Naive thymus-derived CD8-positive, alpha-beta T cell (primary cell): ENCODE measurements at places on chromosomes 7 and 10.

DNA sequence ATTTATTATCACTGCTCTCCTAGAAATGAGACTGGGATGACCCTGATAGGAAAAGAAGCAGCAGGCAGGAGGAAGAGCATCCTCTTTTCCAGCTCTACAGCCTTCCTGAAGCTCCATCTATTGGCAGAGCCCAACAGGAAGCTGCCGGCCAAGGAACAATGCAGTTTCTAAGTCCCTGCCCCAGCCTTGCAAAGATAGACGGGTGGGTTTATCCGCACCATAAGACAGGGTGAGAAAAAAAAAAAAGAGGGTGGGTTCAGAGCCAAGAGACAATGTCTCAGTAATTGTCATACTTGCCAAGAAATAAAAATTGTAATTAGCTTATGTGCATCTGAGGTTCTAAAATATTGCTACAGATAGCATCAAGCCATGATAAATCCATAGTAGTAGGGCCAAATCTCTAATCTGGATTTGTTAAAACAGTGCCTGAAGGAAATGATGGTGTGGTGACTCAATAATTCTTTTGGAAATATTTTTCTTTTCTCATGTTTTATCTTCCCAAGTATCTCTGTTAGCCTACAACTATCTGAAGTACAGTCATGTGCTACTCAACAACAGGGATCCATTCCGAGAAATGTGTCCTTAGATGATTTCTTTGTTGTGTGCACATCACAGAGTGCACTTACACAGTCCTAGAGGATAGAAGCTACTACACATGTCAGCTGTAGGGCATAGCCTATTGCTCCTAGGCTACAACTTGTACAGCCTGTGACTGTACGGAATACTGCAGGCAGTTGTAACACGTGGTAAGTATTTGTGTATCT is 242.9 kb upstream of the CXCL12 start:
- no peak for DNase-seq

- no peak for DNase-seq
These were observed 189.4 kb downstream of the FANK1 start for GRCh38 chr10:126085806-126086205.

GRCh38 chr7:154903083-154903731 is 99.7 kb downstream of the PAXIP1 start:
- no peak for DNase-seq

GRCh38 chr7:71905821-71906220 is 506.3 kb downstream of the CALN1 start:
- no peak for DNase-seq

DNA sequence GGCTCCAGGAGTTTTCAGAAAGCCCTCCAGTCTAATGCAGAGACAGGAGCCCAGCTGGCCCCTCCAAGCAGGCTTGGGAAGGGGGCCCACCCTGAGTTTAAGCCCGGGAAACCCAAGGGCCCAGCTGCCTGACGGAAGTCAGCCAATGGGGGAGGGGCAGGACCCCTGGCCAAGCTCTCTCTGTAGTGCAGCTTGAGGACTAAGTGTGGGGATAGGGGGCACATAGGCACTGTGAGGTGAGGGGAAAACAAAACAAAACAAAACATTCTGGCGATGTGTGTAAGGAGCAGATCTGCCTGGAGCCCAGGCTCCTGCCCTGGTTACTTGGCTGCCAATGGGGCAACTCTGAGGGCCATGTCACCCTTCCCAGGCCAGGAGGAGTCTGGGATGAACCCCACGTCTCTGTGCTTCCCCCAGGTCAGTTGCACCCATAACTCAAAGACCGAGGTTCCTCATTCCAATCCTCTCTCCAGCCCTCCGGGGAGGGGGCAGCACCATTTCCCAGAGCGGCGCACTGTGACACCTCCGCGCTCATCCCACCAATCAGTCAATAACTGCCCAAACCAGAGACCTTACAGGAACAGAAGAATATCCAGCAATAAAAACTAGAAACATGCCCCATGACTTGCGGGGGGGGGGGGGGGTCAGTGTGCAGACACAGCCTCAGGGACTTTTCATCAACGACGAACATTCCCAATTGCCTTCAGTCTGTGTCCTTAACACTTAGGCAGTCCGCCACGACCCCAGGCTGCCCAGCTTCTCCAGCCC is 1.7 kb downstream of the CXCL12 start:
- DNase-seq: no peak

DNA sequence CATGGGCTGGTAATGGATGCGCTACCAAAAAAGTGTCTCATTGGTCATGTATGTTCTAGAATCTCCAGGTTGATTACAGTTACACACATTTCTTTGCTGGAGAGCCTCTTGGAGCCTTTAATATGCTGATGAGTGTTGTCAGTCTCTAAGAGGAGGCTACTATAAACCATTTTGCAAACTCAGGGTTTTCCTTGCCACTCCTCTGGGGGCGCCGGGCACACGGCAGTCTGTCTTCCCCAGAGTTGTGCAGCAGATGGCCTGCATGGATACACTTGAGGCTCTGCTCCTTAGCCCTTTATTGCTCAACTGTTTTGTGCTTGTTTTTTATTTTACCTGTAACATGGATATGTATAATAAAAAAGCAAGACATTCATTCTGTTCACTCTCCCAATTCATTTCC is 196.5 kb downstream of the ACTR3B start:
- no peak for DNase-seq

DNA sequence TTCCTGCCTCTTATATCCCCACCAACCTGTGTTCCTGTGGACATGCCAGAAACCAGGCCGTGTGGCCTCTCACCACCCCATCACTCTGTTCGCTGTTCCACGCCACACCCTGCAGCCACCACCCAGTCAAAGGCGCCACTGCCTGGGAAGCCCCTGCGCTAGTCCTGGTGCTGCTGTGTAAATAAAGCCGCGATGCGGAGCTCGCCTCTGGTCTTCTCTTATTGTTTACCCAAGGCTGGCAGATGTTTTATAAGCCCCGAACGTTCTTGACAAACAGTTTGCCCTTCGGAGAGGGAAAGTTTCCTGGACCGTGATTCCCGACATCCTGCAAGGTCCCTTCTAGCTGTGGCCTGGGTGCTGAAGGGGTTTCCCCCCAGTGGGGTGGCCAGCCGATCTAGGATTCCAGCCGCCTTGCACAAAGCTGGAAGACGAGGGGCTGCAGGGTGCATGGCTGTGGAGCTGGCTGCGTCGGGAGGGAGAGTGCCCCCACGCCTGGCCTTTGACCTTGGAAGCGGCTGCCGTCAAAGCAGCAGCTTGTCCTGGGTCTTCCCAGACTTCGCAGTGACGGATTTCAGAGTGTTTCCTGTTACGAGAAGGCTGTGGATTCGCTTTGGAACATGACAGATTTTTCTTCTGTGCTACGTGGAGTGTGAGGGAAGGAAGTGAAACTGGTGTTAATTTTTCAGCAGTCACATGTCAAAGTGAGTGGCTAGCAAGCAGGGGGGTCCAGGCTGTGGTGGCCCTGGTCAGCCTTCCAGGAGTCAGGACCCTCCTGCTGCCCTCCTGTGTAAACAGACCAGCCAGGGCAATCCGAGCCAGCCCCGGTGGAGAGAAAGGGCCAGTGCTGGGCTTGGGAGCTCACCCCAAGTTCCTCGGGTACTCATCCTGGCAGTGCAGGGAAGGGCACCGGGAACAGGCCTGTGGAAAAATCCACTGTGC is 61.6 kb downstream of the LHPP start:
- DNase-seq: no peak

DNA sequence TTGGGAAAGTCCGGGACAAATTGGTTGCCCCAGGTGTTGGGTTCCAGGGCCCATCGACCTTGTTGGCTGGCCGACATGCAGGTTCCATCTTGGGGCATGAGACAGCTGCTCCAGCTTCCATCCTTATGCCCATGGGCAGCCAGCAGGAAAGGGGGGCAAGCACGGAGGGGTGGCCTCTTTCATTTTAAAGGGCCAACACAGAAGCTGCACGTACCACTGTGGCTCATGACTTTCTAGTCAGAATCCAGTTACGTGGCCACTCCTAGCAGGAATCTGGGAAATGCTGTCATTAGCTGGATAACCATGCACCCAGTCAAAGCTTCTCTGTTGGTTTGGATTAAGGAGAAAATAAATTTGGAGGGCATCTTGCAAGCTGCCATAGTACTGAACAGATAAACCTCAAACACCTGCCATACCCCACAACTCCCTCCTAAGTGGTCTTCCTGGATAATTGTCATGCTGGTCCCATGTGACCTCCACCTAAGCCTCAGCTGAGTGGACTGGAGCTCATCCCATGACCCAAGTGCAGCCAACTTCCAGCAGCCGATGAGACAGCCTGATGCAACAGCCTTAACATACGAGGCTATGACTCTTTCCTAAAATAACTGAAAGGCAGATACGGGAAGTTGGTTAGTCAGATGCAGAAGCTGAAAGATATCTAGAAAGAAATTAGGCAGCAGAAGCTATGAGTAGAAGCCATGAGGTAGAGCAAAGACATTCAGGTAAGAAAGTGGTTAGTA is 21.4 kb upstream of the GSDME start:
- DNase-seq: no peak

GRCh38 chr7:47347346-47347745 is 234.6 kb downstream of the TNS3 start:
- no peak for DNase-seq

- DNase-seq: no peak
These were observed 5.6 kb downstream of the LRRTM3 start for GRCh38 chr10:66931340-66931948.

- DNase-seq: no peak
These were observed 66.6 kb downstream of the PRKCQ start for GRCh38 chr10:6513476-6513875.

DNA sequence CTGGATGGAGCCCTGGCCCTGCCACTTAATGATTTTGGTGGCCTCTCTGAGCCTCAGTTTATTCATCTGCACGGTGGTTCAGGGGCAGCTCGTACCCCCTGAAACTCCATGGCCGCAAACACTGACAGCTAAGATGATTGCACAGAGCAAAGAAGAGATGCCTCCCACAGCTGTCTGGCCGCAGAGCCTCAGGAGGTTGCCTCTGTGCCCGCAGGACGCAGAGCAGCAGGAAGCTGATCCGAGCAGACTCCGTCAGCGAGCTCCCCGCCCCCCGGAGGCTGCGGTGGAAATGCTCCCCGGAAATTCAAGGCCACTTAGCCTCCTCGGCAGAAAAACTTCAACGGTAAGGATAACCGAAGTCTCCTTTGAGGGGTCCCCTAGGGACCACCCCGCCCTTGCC is 30.2 kb upstream of the C10orf53 start:
- DNase-seq: peak; percentile 11

GRCh38 chr10:124601431-124602120 is 140.0 kb downstream of the LHPP start:
- DNase-seq: no peak

GRCh38 chr7:99380032-99380822 is 5.7 kb downstream of the ARPC1B start:
- peak; percentile 49 for DNase-seq

GRCh38 chr10:10872035-10872673 is 145.5 kb upstream of the CELF2 start:
- no peak for DNase-seq

GRCh38 chr10:33347211-33347610 is 12.7 kb upstream of the NRP1 start:
- DNase-seq: no peak

GRCh38 chr7:156128496-156128895 is 316.2 kb upstream of the SHH start:
- no peak for DNase-seq

DNA sequence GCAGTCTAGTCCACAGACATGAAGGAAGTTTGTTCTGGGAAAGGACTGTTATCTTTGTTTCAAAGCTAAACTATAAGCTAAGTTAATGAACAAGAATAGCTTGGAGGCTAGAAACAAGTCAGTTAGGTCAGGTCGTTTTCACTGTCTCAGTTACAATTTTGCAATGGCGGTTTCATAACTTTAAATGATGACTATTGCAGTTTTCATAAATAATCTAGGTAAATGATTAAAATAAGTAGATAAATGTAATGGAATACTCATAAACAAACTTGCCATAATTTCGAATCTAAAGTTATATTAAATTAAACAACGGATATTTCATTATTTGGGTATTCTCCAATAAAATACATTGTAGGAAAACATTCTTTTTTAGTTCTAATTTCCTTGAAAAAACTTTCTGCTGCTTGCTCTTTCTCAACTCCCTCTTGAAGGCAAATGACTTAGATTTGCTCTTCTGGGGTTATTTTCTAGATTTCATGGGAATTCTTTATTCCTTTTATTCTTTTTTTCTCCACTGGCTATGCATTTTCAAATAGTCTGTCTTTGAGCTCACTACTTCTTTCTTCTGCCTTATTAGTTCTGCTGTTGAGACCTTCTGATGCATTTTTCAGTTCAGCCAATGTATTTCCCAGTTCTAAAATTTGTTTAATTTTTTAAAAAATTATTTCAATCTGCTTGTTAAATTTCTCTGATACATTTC is 103.8 kb upstream of the APBB1IP start:
- DNase-seq: no peak

DNA sequence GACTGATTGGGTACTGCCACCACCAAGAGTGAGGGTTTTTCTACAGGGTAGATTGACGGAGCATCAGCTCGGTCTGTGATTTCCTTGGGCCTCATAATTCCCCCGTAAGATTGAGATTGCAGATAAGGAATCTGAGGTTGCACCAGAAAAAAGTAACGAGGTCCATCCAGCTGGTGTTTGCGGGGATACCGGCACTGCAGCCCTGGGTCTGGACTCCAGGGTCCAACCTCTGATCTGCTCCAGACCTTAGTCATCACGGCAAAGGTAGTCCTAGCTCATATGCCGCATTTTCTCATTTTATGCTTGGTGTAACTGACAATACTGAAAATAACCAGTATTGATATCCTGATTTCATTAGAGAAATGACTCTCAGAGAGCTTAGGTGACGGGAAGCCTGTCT is 3.9 kb downstream of the CARD11 start:
- DNase-seq: no peak

GRCh38 chr10:78288663-78289062 is 255.0 kb downstream of the RPS24 start:
- no peak for DNase-seq

DNA sequence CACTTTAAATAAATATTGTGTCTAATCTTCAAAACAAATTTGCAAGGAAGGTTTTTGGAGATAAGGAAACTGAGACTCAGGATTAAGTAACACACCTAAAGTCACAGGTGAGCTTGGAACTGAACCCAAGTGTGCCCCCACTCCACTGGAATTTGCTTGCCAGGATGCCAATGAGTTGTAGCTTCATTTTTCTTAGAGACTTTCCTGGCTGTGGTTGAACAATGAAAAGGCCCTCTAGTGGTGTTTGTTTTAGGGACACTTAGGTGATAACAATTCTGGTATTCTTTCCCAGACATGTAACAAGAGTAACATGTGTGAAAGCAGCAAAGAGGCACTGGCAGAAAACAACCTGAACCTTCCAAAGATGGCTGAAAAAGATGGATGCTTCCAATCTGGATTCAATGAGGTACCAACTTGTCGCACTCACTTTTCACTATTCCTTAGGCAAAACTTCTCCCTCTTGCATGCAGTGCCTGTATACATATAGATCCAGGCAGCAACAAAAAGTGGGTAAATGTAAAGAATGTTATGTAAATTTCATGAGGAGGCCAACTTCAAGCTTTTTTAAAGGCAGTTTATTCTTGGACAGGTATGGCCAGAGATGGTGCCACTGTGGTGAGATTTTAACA is 1.5 kb downstream of the IL6 start:
- DNase-seq: no peak

- no peak for DNase-seq
These were observed 41.7 kb downstream of the HYCC1 start for GRCh38 chr7:22972207-22972606.

- no peak for DNase-seq
These were observed 5.2 kb downstream of the NMT2 start for GRCh38 chr10:15163253-15163828.
